ENCODE measurements at places on chromosomes 16 and 17.

DNA sequence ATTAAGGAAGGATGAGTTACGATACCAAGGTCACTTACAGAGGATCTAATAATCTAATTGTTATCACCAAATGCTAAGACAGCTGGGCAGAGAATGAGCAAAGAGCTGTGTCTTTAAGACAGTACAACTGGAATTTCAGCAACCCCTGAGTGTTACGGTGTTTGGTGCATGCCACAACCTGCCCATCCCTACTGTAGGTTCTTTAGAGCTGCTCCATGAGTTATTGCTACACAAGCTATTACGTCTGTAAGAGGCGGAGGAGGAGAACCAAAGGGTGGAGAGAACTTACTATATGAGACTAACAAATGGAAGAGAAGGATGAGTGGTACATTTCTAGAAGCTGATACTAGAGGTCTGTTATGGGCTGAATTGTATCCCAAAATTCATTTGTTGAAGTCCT, 14.2 kb upstream of the C17orf78 start:
- DNase-seq, result no peak

- DNase-seq, result no peak
Measured at GRCh38 chr16:89411335-89411850, 79.0 kb downstream of the ANKRD11 start.

GRCh38 chr17:732902-733720, 715 bp downstream of the TLCD3A start:
- peak; percentile 75 for DNase-seq

DNA sequence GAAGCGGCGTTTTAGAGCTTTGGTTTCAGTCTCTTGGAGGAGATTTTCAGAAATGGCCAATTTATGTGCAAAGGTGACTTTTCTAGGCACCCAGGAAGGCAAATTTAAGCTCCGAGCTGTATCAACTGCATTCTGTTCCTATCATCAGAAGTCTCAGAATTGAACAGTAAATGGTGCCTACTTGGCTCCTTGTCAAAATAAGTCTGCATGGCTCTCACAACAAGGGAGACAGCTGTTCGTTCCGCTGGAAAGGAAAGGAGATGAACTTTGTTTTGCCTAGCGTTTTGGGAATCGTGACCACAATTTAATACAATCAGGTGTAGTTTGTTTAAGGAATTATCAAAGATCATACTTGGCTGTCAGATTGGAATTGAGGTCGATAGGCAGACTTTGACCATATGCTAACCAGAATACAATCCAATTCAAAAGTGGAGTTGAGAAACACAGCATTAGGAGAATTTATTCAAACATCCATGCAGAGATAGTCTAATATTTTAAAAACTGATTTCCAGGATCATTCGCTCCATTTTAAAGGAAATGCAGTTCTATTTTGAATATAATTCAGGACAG, 139.4 kb downstream of the CPPED1 start:
- DNase-seq, result no peak

- DNase-seq, result peak; percentile 52
Measured at GRCh38 chr17:2700030-2700490, 11.5 kb downstream of the CLUH start.

GRCh38 chr17:79332011-79332554, 257.5 kb downstream of the ENGASE start:
- no peak for DNase-seq

GRCh38 chr17:35705705-35706104, 25.7 kb upstream of the RASL10B start:
- DNase-seq, result no peak

GRCh38 chr16:56815721-56816120, 49.3 kb upstream of the SLC12A3 start:
- DNase-seq, result peak; percentile 78

GRCh38 chr17:5097101-5097834, 14.4 kb downstream of the ZNF232 start:
- DNase-seq, result peak; percentile 82

DNA sequence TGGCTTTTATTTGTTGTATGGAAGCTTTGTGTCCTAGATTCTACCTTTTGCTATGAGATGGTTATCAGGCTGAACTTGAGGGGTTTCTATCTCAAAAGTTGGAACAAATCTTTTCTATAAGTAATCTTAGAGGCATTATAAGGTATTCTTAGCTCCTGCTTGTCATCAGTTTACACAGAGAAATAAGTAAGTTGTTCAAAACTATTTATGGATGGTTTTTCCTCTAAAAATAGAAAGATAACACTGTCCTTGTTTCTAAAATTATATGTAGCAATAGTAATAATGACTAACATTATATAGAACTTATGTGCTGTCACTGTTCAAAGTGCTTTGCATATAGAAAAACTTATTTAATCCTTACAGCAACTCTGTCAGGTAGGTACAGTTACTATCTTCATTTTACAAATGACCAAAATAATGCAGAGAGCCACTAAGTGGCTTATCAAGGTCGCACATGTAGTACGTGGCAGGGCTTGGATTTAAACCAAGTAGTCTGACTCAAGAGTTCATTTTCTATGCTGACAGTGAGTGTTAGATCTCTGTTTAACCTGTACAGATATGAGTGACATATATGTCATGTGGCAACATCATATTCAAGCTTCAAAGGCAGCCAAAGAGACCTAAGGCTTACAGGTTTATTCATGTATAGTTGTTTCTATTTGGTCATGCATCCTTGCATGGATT, 59.0 kb downstream of the PHKB start:
- no peak for DNase-seq

- DNase-seq, result no peak
Measured at GRCh38 chr16:87970186-87970585, 19.0 kb downstream of the BANP start.

- DNase-seq, result no peak
Measured at GRCh38 chr16:67976205-67976604, 4.1 kb downstream of the DPEP3 start.

DNA sequence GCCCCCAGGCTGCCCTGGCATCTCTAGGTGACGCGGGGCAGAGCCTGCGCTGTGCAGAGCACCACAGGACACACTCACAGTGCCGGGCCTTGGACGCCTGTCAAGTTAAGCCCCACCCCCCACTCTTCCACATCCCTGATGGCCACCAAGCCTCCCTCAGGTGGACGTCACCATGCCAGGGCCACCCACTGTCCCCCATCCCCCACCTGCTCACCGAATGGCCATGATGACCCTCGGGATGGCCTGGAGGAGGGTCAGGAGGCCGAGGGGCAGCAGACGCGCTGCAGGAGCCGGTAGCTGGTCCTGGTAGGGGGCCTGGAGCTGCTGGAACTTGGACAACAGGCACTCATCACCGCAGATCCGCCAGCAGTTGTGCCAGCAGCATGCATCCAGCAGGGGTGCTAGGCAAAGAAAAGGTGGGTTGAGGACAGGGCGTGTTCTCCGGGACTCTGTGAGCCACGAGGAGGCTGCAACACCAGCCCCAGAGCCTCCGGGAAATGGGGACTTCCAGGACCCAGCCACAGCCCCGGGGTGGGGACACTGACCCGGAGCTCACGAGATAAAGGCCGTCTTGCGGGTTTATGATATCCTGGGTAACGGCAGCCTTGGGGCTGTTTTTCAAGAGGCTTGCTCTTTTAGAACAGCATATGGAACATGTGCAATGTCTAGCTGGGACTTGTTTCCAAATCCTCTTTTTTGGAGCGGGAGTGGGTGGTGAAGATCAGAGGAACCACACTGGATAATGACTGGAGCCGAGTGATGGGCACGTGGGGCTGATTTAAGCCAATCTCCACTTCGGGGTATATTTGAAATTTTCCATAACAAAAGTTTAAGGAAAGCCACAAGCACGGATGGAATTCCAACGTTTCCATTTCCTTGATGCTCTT, 11.4 kb downstream of the C16orf95 start:
- DNase-seq, result no peak

DNA sequence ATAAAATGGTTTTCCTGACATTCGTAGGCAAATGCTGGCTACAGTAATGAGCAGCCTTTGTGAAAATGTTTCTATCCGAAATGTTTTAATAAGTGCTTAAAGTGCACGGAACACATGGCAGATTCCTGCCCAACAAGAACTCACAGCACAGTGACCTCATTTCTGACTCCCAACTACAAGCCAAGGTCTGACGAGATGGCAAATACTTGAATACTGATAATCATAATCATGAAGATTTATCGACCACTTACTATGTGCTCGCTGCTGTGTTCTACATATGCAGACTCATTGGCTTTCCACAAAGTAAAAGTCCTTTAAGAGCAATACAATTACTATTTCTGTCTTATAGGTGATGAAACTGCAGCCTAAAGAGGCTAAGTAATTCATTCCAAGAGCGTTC, 238.1 kb upstream of the CDH5 start:
- no peak for DNase-seq

GRCh38 chr17:28716740-28717577, 709 bp downstream of the RAB34 start:
- peak; percentile 82 for DNase-seq

DNA sequence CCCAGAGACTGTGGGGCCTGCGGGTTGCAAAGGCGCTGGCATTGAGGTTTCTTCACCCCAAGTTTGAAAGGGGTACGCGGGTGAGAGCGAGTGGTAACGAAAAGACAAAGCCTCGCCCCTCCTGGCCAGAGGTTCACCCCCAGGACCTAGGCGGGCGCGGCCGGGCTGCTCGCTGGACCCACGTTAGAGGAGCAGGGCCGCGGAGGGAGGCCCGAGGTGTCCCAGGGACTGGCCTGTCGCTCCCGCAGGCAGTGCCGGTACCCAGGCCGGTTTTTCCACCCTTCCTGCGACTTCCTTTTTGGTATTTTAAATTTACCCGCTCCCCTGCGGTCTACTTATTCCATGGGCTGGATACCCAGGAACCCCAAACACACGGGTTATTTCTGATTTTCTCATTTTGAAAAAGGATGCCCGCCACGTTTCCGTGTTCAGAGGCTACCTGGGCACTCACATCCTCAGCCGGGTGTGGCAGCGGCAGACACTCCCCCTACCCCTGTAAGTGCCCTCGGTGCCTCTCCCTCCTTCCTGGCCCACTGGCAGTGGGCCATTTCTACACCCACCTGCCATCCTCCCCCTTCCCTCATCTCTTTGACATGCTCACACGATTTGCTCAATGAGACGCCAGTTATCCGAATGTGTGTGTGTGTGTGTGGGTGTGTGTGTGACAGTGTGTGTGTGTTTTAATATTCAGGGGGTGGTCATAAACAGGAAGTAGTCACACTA, 1.6 kb upstream of the FOXL1 start:
- DNase-seq, result no peak

DNA sequence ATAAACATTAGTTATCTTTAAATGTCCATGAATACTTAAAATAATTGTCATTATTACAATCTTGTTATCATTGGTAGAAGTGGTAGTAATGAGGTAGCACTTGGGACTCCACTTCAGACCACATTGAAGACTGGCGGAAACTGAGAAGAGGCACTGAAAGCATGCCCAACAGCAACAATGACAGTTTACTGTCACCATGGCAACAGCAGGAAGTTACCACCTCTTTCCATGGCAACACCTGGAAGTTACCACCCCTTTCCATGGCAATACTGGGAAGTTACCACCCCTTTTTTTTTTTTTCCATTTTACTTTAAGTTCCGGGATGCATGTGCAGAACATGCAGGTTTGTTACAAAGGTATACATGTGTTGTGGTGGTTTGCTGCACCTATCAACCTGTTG, 494.9 kb upstream of the RBFOX1 start:
- DNase-seq, result no peak

GRCh38 chr16:59773330-59773729, 1039.2 kb upstream of the GOT2 start:
- DNase-seq, result no peak

DNA sequence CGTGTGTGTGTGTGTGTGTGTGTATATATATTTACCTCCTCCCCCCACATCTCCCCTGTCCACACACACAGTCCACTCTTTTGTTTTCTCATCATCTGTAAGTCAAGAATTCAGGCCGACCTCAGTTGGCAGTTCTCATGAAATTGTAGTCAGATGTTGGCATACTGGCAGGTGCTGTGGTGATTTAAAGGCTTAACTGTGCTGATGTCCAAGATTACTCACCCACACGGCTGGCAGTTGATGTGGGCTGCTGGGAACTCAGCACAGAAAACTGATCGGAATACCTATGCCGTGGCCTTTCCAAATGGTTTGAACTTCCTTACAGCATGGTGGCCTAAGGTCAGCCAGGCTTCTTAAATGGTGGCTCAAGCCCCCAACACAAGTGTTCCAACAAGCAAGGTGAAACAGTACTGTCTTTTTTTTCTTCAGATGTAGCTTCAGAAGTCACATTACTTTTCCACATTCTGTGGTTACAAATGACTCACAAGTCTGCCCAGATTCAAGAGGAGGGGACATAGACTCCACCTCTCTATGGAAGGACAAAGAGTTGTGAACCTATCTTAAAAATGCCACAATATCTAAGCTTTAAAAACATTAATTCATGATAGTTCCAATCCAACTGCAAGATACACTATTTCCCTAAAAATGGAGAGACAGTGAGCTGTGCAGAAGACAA, 198.5 kb upstream of the HS3ST4 start:
- no peak for DNase-seq

- DNase-seq, result no peak
Measured at GRCh38 chr17:77404812-77405581, 264.2 kb downstream of the SEC14L1 start.

GRCh38 chr17:19686400-19687090, 29.8 kb downstream of the SLC47A2 start:
- no peak for DNase-seq

GRCh38 chr16:57544124-57544653, 1.7 kb downstream of the ADGRG5 start:
- DNase-seq, result no peak

DNA sequence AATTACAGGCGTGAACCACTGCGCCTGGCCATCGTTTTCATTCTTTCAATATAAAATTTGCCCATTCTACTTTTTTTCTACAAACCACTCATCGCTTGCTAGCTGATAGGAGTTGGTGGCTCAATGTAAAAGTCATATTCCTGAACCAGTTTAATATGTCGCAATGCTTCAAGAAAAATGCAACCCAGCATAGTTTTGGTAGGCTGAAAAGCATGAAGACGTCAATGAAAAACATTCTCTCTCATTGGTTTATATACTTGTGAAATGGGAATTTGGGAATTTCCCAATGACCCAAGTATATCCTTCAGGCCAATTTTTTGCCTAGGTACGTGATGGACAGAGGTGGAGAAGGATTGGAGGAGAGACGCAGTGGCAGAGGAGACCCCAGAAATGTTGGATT, 26.9 kb downstream of the USP43 start:
- no peak for DNase-seq

DNA sequence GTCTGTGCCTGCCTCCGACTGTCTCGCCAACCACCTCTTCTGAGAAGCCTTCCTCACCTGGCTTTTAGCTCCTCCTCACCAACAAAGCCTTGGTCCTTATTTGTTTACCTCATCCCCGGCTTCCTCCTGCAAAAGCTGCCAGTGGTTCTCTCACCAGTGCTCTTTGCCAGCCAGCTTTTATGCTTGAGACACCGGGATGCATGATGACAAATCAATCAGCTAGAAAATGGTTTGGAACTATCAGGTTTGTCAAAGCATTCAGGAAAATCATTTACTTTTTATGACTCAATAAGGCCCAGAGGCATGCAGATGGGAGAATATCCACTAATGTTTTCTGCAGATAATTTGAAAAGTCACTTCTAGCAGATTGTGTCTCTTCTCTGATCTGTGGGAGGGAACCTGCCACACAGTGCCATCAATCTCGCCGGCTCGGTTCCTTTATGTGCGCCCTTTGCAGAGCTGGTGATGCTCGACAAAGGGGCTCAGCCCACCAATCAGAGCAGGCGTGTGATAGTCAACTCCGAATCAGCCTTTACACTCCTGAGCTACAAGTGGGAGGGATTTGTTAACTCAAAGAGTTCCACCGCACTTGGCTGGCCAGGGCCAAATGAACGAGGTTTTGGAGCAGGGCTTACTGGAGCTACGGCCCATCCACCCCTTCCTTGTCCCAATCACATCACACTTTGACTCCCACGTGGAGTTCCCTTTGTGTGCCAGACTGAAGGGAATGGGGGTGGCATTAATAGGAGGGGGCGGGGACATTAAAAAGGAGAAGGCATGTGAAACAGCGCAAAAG, 85.8 kb downstream of the MRC2 start:
- DNase-seq, result no peak

Data from sigmoid colon (tissue), 7 donors.